ENCODE measurements at places on chromosomes 2 and 18.

GRCh38 chr2:95531254-95531771, 46.8 kb upstream of the TRIM43B start:
- DNase-seq: no peak

- no peak for DNase-seq
Observed at GRCh38 chr2:206527153-206527552, 83.8 kb downstream of the ADAM23 start.

DNA sequence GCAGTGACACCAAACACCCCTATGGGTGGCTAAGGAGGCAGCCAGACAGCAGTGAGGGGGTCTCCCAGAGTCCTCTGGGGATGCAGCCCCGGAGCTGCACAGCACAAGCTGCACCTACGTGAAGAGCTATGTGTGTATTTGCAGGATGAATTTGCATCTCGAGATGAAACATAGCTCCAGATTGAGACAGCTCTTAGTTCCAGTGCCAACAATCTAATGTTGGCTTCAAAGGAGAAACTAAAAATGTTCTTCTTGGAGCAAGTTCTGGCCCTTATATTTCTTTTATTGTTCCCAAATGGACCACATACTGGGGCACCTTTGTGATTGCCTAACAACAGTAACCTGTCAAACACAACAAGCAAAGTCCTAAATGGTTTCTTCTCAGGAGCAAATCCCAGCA, 233.9 kb downstream of the SLC4A3 start:
- no peak for DNase-seq

DNA sequence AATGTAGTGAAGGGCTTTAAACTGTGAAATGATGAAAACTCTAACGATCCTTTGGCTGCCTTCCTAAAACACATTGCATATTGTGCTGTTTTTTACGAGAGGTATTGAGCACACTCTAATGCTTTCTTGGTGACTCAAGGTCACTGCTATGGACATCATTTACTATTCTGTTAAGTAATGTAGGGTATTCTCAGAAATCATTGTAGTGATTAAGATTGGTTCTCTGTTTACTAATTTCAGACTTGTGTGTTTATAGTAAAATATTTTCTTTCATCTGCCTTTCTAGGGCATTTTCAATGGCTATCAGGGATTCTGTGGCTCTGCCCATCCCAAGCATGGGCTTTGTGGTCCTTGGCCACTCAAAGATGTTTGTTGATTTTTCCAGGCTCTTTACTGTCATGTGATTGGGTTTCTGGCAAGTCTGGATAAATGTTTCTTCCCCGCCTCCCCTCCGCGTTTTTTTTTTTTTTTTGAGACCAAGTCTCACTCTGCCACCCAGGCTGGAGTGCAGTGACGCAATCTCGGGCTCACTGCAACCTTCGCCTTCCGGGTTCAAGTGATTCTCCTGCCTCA, 29.3 kb downstream of the UBE2F start:
- no peak for DNase-seq

DNA sequence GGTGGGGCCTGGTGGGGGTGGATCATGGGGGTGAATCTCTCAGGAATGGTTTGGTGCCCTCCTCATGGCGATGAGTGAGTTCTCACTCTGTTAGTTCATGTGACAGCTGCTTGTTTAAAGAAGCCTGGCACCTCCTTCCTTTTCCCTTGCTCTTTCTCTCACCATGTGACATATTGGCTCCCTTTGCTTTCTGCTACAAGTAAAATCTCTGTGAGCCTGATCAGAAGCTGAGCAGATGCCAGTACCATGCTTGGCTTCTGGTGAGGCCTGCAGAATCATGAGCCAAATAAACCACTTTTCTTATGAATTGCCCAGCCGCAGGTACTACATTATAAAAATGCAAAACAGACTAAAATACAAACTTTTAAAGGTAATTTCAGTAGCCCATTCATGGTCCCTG, 73.4 kb upstream of the TEX51 start:
- DNase-seq: no peak

- DNase-seq: no peak
Observed at GRCh38 chr2:128779301-128780095, 460.8 kb upstream of the HS6ST1 start.

- no peak for DNase-seq
Observed at GRCh38 chr18:44799382-44799906, 118.8 kb downstream of the SETBP1 start.

GRCh38 chr2:181231151-181231550, 226.0 kb upstream of the ITGA4 start:
- DNase-seq: no peak

GRCh38 chr2:161414042-161415033, 1.8 kb upstream of the TBR1 start:
- no peak for DNase-seq

GRCh38 chr18:22975508-22975907, 42.4 kb downstream of the RBBP8 start:
- DNase-seq: no peak

GRCh38 chr2:57453945-57454344, 592.7 kb upstream of the VRK2 start:
- DNase-seq: no peak

- DNase-seq: no peak
Observed at GRCh38 chr2:43218155-43218701, 8.2 kb downstream of the ZFP36L2 start.

DNA sequence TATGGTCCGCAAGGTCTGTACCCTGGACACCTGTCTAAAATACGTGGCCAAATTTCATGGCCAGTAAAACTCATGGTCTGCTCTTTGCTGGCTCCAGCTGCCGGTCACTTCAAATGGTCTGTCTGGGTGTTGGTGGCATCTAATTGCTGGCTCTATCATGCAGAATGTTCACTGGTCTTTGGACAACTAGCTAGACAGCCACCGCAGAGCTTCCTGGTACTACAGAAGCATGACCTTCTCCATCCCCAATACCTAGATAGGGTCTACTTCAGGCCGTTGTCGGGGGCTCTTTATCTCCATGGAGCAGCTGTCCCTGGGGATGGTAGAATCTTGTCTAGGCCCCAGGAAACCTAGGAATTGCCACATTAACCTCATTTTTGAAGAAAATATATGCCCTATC, 88.4 kb upstream of the RMDN2 start:
- DNase-seq: no peak

GRCh38 chr2:205524656-205525055, 157.6 kb upstream of the NRP2 start:
- no peak for DNase-seq

GRCh38 chr2:161947836-161948235, 126.2 kb downstream of the DPP4 start:
- no peak for DNase-seq

- DNase-seq: no peak
Observed at GRCh38 chr18:8231316-8231715, 377.9 kb upstream of the RAB12 start.

DNA sequence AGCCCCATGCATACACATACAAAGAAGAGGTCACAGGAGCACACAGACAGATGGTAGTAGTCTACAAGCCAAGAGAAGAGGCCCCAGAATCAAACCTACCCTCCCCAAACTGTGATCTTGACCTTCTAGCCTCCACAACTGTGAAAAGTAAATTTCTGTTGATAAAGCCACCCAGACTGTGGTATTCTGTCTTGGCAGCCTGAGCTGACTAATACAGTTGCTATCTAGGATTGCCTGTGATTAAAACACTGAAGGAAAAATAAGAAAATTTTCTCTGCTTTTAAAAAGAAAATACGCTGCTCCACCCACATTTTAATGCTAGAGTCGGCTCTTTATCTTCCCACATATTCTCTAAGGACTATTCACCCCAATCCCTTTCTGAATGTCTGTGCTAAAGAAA, 143.7 kb upstream of the TMEM200C start:
- DNase-seq: no peak

GRCh38 chr2:42809819-42810120, 17.4 kb upstream of the HAAO start:
- DNase-seq: no peak

DNA sequence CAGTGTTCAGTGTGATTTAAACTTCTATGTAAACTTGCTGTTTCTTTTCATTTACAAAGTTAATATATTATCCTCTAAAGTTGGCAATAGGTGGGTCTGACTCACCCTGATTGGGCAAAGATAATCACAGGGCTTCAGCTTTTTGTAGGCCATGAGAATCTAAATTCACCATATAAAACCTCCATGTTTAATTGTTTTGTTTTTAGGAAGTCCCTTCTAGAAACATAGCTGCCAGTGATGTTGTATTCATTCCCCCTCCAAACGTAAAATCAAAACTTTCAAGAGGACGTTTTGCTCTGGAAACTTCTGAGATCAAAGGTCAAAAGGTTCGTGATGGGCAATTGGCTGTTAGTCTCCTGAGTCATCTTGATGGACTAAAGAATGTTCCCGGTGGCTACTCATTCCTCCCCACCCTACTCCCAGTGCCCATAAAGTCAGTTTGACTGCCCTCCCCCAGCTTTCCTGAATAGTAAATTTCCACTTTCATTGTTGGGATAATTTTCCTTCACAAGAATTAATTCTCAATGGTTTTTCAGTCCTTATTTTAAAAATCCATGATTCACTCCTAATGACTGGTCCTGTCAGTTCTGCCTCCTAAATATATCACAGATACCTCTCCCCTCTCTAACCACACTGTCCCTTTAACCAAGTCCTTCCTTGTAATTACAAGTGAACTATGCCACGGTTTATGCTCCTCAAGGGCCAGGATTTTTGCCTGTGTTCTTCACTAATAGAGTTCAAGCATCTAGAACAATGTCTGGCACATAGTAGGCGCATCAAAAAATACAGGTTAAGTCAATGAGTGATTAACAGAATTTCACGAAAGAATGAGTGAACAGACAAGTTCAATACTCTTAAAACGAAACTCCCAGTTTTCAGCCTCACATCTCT, 164.4 kb upstream of the VRK2 start:
- DNase-seq: no peak

- DNase-seq: no peak
Observed at GRCh38 chr2:228590681-228591080, 409.2 kb upstream of the SPHKAP start.

DNA sequence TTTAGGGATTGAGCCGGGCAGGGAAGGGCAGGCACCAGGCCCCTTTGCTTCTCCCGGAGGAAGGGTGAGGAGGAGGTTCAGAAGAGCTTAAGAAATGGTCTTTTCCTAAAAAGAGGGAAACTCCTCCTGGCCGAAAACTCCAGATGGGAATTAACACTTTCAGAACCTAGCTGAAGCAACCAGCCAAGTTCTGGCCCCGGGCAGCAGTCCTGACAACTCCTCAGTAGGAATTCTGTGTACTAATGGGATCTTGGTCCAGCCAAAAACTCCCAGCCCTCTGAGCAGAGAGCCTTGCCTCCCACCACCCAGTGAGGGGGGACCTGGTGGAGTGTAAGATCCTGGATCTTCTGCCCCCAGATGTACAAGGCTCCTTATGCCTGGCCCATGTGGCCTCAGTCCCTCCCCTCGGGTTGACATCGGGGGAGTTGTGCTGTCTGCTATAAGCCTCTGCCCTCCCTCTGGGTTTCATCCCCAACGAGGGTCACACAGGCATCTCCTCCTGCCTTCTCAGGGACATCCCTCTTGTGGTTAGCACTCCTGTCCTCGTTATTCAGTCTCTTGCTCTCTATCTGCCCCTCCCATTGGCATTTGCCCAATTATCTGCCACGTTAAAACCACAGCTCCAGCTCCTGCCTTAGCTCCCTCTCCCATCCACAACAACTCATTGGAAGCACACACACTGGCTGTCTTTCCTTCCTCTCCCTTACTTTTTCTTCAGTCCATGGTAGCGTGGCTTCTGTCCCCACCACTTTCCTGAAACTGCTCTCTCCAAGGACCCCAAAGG, 184.6 kb downstream of the CYP26B1 start:
- no peak for DNase-seq

GRCh38 chr2:200168641-200169555, 137.6 kb upstream of the SPATS2L start:
- no peak for DNase-seq

GRCh38 chr18:23998820-23999219, 15.7 kb upstream of the TTC39C start:
- DNase-seq: no peak

DNA sequence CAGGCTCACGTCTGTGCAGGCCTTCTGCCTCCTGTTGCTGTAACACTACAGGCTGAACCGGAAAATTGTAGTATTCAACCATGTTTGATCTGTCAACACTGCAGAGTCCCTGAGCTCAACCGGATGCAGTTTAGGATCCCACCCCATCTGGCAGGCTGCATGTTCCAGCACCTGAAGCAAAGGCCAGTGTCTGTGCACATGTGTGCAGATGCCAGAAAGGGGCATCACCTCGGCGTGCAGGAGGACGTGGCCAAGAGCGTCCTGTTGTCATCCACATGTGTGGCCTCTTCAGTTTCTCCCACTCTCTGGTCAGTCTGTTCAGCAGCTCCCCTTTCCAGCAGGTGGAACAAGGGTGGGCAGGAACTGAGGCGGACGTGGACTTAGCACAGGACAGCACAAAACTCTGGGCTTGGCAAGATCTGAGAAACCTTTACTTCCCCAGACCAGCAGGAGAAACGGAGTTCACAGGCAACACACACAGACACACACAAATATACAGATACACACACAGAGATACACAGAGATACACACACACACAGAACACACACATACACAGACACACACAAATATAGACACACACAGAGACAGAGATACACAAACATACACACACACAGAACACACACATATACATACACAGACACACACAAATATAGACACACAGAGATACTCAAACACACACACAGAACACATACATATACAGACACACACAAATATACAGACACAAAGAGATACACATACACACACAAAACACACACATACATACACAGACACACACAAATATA, 111.3 kb downstream of the NDUFA10 start:
- no peak for DNase-seq

DNA sequence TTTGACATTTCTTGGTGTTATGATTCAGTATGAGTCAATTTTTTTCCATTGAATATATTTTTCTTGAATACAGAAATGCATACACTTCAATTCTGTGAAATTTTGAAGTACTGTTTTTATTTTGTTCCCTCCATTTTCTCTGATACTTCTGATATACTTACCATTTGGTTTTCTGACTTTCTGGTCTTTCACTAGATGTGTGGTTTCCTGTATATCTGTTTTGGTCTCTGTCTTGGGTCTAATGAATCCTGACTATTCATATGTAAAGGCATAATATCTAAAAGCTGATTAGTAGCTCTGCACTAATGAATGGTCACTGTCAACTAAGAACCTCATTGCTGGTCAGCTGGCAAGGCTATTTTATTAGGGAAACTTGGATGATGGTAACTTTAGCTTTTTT, 345.6 kb downstream of the GRB14 start:
- DNase-seq: no peak

DNA sequence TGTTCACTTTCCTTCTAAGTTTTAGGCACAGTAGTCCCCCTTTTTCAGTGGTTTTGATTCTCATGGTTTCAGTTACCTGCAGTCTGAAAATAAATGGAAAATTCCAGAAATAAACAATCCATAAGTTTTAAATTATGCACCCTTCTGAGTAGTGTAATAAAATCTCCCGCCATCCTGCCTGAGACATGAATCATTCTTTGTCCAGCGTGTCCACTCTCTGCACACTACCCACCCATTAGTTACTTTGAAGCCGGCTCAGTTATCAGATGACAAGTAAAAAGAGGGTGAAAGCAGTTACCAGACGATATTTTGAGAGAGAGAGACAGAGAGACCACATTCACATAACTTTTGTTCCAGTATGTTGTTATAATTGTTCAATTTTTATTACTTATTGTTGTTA, 400.5 kb downstream of the TMX3 start:
- DNase-seq: no peak
